ENCODE measurements at places on chromosomes 1 and 21.

- DNase-seq = no peak
These were observed 53.5 kb downstream of the CAPN2 start for GRCh38 chr1:223765719-223766340.

GRCh38 chr1:220176540-220176939 lies 82.6 kb downstream of the IARS2 start:
- DNase-seq = no peak

DNA sequence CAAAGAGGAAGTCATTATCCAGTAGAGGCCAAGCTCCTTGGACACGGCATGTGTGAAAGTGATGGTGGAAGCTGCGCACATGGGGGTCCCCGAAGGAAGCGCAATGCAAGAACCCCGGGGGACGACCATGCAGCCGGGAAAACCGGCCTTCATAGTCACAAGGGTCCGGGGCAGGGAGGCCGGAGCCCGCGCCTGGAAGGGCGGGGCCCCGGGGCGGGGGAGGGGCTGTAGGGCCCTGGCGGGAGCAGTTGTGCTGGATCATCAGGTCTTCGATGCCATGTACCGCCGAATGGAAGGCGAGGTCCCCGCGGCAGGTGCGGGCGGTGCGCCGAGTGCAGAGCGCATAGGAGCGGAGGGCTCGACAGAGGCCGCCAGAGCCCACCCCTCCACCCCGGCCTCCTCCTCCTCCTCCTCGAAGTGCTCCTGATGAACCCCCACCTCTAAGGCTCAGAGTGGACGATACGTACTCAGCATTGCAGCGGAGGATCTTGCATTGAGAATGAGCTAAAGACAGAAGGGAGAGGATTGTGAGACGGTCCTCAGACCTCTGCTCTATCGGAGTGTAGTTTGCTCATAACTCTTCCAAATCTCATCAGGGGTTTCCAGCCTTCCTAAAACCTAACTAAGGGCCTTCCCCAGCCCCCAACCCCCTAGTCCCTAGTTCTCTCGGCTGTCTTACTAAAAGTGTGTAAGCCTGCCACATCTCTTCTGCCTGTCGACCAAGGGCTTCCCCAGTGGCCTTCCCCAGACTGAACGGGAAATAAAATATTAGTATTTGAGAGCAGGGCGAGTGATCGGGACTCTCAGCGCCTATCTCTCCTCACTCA lies 2.1 kb downstream of the HJV start:
- DNase-seq = no peak

- DNase-seq = no peak
These were observed 140.2 kb upstream of the KCNK1 start for GRCh38 chr1:233473549-233474204.

DNA sequence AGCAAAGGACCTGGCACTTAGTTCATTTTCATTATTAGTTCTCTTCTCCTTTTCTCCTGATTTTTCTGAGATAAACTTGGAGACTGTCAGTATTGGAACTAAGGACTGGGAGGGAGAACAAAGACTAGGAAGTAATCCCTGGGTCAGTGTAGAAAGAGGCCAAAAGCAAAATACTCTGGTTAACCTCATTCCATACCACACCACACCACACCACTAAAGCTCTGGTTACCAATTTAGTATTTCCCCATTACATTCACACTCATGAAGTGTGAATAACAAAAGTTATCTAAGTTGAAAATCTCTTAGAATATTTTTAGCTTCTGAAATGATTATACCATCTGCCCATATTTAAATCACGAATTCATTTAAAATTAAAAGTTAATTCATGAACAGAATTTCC lies 68.9 kb upstream of the DMRTA2 start:
- DNase-seq = no peak

All from effector memory CD4-positive, alpha-beta T cell (primary cell).